ENCODE measurements at places on chromosomes 11 and 22.
A peak's percentile ranks its signal among the peaks of the same experiment; 100 is the strongest.

GRCh38 chr11:42647993-42648392 lies 663.8 kb upstream of the API5 start:
- DNase-seq = no peak

DNA sequence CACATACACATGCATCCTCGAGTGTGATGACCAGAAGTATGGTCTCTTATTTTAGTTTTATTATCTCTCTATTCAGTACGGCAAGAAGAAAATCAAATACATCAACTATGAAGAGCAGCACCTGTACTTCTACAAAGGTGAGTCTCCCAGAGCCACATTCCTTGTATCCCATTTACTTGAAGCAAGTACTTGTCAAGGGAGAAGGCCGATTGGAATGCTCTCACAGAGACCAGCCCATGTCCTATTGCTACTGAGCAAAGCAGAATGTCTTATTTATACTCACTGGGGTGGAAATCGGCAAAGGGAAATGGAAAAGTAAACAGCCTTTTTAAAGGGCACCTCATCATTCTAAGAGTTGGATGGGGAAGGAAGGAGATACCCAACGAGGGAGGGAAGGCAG lies 72.6 kb upstream of the OR5AK2 start:
- DNase-seq = no peak

GRCh38 chr11:8959546-8960166 lies 4.6 kb downstream of the TMEM9B start:
- DNase-seq = peak; percentile 80

- no peak for DNase-seq
These were observed 139.9 kb upstream of the PLET1 start for GRCh38 chr11:112400476-112401014.

DNA sequence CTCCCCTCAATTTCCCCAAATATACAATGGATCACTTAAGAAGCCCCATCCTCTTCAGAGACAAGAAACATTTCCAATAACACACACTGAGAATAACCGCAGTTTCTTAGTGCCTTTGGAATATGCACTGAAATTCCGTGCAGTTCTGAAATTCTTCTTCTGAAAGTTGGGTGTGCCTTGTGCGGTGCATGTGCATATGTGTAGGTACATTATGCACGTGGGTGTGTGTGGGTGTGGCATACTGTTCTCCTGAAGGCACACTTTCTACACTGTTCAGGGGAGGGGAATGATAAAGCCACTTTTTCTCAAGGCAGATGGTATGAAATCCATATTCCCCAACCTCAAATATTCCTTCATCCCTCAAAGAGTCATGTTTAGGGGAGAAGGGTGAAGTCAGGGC lies 1.7 kb downstream of the EXPH5 start:
- no peak for DNase-seq

DNA sequence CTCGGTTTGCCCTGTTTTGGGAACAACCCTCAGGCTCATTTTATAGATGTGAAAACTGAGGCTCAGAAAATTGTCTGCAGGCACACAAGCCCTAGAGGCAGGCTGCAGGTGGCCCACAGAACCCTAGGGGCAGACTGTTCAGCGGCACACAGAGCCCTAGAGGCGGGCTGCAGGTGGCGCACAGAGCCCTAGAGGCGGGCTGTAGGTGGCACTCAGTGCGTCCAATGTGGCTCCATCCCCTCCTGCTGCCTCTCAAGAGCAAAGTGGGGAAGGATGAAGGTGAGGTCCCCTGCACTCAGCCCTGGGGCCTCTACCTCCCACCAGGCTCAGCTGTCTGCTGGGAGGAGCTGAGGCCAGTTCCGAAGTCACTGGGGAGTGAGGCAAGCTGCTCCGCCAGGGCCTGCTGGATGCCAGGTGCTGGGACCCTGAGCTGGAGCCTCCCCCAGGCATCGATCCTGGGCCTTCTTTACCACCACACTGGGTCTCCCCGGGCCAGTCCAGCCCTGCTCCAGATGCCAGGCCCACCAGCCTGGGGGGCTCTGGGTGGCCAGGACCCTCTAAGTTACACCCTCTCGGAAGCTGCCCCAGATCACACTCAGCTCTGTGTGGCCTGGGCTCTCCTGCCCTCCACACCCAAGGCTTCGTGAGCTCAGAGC lies 2.3 kb downstream of the ACY3 start:
- DNase-seq = no peak

- no peak for DNase-seq
These were observed 12.8 kb upstream of the ANO5 start for GRCh38 chr11:22180131-22180530.

DNA sequence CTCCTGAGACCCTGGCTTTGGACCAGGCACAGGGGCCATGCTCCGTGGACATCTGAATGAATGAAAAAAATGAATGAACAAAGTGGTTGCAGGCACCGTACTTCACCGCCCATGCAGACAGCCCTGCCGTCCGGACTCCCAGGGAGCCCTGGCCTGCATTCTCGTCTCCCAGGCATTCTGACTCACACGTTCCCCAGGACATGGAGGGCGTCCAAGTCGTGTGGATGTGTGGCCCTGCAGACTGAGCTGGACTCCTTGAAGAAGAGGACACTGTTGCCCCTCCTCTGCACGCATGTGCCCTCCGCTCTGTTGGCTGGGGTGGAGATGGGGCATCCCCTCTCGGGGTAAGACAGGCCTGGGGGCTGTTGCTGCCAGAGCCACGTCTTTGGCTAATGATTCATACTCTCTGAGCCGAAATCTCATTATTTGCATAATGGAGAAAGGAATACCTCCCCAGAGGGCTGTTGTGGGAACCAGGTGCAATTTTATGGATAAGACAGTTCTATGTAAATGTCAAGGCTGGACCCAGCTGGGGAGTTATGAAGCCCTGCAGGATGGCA lies 49.7 kb downstream of the RTL6 start:
- peak; percentile 98 for DNase-seq

GRCh38 chr11:8605971-8606563 lies 12.0 kb upstream of the STK33 start:
- no peak for DNase-seq
